ENCODE measurements at places on chromosomes 4 and X.

DNA sequence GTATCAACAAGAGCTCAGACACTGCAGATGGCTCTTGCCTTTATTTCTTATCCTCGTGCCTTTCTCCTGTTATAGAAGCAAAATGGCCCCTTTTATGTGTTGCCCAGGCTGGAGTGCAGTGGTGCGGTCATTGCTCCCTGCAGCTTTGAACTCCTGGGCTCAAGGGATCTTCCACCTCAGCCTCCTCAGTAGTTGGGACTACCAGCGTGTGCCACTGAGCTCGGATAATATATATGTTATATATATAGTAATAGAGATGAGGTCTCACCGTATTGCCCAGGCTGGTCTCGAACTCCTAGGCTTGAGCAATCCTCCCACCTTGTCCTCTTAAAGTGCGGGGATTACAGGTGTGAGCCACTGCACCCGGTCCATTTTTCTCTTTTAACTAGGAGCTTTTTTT lies 79.7 kb downstream of the TMEM131L start:
- DNase-seq, result no peak

DNA sequence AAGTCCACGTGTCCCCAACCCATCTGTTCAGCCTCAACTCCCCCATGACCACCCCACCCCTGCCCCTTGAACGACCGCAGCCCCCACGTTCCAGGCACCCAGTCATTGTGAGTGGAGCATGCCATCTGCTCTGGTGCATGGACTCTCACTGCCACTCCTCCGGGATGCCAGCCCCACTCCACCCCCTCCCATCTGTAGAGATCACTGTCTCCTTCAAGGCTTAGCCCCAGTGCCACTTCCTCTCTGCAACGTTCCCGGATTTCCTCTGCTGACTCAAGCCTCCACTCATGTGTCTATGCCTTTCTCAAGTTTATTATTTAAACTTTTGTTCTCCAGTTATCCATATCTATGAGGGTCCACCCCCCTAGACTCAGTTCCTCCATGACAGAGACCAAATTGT lies 54.0 kb downstream of the MAML3 start:
- no peak for DNase-seq

DNA sequence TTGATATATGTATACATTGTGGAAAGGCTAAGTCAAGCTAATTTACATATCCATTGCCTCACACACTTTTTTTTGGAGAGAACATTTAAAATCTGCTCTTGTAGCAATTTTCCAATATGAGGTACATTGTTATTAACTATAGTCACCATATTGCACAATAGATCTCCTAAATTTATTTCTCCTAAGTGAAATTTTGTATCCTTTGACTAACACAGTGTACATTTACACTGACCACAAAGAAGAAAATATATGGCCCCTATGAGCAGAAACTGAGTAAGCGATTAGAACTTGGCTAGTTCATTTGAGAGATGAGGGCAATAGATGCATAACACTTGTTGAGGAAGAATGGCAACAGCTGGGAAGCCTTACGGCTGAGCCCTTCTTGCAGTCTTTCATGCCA lies 20.3 kb upstream of the GUCY1B1 start:
- DNase-seq, result no peak

DNA sequence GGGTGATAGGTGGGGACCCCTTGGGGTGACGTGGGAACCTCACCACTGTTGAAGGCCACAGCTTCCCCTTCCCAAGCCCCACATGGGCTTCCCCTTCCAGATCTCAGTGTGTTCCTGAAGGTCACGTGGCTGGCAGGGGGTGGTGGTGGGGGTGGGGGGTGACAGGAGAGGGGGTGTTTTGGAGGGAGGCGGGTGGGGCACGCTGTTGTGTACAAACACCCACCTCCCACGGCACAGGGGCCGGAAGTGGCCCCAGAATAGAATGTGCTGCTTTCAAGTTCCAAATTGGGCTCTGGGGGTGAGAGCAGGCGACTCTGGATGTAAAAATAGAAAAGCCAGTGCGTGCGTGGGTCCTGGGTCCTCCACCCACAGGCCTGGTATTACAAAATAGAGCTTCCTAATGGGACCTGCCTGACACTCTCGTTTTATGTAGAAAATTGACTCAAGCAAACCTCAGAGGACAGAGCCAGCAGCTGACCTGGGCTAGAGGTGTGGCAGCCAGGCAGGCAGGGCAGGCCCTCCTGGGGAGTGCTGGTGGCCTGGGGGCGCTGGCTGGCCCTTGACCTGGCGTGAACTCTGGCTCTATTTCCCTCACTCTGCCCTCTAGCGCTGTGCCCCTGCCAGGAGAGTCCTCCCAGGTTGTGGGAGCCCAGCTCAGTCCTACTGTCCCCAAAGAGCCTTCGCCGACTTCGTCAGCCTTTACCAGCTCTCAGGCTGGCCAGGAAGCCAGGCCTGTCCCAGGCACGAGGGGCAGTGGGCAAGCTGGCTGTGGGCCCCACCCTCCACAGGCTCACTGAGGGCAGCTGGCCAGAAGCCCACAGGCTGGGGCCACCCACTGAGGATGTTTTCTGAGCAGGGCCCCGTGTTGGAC lies 5.4 kb upstream of the SH3BP2 start:
- DNase-seq, result no peak

- DNase-seq, result no peak
Observed at GRCh38 chr4:20044502-20044911, 207.2 kb upstream of the SLIT2 start.

- no peak for DNase-seq
Observed at GRCh38 chr4:31349907-31350306, 629.7 kb downstream of the PCDH7 start.

DNA sequence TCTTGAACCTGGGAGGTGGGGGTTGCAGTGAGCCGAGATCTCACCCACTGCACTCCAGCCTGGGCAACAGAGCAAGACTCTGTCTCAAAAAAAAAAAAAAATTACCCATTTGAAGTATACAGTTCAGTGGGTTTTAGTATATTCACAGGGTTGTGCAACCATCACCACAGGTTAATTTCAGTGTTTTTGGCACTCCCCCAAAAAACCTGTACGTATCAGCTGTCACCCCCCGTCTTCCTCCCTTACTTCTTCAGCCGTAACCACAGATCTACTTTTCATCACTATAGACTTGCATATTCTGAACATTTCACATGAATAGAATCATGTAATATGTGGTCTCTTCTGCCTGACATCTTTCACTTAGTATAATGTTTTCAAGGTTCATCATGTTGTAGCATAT lies 11.7 kb upstream of the PTTG2 start:
- no peak for DNase-seq

DNA sequence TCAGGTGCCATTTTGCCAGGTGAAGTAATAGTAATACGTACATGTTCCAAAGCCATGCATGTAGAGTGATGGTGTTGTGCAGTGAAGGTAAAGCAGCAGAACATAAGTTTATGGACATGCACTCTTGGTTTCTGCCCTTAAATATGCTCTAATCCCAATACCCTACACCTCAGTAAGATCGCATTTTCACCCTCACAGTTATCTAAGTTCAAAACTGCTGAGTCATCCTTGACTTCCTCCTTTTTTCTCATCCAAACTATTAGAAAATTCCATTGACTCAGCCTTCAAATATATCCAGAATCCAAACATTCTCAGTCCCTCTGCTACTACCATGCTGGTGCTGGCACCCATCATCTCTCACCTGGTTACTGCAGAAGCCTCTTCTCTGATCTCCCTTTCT lies 652.9 kb upstream of the IGFBP7 start:
- no peak for DNase-seq

- DNase-seq, result no peak
Observed at GRCh38 chrX:66163849-66164411, at the start of gene HEPH. Gene HEPH (plus strand): TSS chrX:66164247. CDS start chrX:66170571, 6,324 bp downstream.

DNA sequence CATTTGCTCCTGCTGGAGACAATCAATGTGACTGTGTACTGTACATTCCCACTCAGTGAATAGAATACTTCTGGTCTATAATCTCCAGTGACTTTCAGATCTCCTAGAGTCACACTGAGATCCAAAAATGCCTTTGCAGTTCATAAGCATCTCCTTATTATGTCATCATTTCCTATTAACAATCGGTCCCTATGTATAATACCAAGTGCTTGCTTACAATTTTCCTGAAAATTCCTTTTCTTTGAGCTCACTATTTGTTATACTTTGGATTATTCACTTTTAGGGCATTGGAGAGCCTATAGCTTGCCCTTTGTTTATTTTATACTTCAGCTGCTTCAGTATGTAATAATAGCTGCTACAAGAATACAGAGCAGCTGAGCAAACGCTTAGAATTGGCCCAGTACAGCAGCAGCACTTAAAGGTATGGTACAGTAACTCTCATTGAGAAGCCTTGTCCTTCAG lies 313.0 kb downstream of the DCTD start:
- no peak for DNase-seq

- DNase-seq, result peak; percentile 66
Observed at GRCh38 chr4:1055721-1056590, 44.5 kb downstream of the FGFRL1 start.

DNA sequence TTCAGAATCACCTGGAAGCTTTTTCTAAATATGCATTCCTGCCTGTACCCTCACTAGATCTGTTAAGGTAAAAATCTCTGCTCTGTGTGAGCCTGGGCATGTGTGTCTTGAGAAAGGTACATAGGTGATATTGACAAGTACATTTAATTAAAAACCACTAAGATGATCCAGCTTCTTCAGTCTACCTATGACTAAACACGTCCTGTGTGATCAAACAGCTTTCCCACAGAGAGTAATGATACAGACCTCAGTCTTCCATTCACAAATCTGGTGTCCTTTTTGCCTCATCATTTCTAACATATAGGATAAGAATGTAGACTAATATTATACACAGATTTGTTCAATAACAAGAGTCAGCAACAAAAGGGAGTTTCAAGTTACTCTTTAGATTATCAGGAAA lies 42.6 kb downstream of the GALNT7 start:
- DNase-seq, result no peak

DNA sequence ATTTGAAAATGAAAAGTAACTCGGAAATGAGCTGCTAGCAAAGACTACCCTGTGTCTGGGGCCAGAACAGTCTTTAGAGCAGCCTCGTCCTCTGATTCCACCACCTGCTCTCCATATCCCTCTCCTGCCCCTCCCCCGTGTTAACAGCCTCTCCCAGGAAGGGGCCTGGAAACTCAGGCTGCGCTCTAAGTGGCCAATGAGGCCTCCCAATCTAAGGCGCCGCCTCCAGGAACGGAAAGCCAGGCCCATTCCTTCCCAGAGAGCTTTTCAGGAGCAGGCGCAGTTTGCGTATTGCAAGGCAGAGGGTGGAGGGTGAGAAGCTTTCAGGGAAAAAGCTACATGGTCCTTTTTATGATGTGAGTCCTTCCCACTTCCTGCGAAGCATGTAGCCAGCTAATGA lies 31.2 kb downstream of the RS1 start:
- no peak for DNase-seq

GRCh38 chr4:17009871-17010367 lies 111.5 kb upstream of the LDB2 start:
- DNase-seq, result no peak

- no peak for DNase-seq
Observed at GRCh38 chrX:53290441-53291041, 9.2 kb upstream of the IQSEC2 start.

- no peak for DNase-seq
Observed at GRCh38 chrX:153440556-153441135, 5.2 kb downstream of the TREX2 start.

DNA sequence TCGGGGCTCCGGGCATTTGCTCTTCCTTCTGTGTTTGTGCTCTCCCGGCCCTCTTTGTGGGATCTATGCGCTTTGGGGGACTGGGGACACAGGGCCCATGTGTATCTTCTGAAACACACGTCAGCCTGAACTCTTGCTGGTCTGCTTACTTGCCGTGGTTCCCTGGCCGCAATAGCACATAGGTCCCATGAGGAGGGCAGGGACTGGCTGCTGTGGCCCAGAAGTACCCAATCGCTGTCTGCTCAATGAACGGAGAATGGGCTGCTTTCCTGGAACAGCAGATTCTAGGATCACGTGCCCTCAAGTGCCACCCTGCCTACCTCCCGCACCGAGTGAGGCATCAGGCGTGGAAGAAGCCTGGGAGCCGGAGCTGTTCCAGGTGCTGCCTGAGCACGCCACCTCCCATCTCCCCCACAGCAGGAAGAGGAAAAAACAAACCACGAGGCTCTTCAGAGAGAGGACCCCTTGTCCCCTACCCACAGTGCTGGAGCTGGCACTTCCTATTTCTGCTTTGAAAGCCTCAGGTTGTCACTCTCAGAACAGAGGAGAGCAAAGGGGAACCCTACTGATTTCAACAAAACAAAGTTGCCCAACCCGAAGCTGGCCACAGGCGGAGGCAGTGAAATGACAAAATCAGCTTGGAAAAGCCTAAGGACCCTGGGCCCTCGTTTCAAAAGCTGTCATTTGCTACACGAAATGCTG lies 3.8 kb downstream of the G6PD start:
- no peak for DNase-seq

DNA sequence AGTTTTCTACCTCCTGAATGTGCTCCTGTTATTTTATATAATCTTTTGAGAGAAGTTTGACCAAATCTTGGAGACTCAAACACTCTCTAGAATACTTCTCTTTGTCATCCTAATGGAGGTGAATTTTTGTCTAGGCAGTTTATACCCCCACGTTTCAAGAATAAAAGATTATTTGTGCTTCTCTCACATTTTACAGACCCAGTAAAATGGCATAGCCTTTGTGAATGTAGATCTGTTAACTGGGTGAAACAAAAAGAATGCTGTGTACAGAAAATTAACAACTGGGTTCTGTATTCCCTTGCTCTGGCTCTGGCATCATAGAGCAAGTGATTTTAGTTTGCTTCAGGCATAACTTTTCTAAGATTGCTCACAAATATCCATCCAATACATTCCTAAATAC lies 26.1 kb downstream of the GASK1B start:
- no peak for DNase-seq

DNA sequence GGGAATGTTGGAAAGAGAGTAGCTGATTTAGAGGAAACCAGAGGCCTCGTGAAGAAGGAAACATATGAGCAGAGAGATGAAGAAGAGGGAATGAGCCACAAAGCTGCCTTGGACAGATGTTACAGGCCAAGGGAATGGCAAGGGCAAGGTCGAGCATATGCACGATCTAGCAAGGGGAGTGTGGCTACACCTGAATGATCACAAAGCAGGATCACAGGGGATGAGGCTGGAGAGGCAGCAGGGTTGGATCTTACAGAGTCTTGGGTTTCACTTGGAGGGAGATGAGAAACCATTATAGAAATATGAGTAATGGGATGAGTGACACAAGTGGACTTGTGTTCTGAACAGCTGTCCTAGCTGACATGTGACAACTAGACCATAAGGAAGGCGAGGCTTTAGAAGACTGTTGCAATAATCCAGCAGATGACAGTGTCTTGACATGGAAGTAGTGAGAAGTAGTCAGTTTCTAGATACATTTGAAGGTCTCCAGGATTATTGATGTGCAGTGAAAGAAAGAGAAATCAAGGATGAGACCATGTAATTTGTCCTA lies 58.7 kb downstream of the RASGEF1B start:
- DNase-seq, result no peak

- no peak for DNase-seq
Observed at GRCh38 chrX:32185160-32185559, 1026.2 kb downstream of the DMD start.

GRCh38 chrX:39854772-39855747 lies 242.7 kb downstream of the BCOR start:
- peak; percentile 37 for DNase-seq

GRCh38 chrX:103464072-103464773 lies 55.1 kb downstream of the RAB40A start:
- DNase-seq, result no peak

Data from stimulated activated CD8-positive, alpha-beta memory T cell treated with anti-CD3 and anti-CD28 coated beads, Interleukin-15, amount 100 ng/mL, for 1 hour (primary cell).